Adipocyte (in vitro differentiated cells): ENCODE measurements at places on chromosomes 5 and 9.

DNA sequence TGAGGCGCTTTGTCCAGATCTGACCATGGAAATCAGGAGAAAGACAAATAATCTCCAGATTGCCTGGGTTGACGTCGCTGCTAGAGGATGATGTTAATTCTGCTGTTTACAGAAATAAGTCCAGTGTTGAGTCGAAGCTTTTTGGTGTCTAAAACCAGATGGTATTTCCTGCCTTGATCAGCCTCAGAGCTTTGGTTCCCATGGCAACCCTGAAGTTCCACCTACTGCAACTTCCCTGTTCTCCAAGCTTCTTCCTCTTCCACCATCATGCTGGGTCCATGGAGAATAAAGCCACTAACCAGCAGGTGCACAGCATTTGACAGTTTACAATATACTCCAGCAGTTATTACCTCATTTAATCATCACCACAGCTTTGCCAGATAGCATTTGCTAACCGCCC is 18.0 kb upstream of the GABBR2 start:
- DNase-seq: peak; percentile 7

- DNase-seq: peak; percentile 67
Observed at GRCh38 chr5:144100702-144101101, 69.8 kb downstream of the YIPF5 start.

DNA sequence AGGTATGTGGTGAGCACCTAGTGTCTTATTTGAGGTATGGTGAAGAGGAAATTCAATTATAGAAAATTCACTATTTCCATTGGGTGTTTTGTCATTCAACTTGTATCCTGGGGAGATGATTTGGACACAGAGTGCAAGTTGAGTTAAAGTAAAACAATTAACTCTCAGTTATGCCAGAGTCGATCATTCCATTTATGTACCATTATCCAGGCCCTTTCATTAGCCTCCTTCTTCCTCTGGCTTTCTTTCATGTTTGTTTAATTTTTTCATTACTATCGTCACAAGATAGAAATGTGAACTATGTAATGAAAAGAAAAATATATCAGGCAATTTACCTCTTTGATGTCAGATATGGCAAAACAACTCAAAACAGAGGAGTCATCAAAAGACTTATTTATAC is 1347.2 kb upstream of the NUDT12 start:
- peak; percentile 12 for DNase-seq

GRCh38 chr5:84130006-84130580 is 254.6 kb downstream of the EDIL3 start:
- peak; percentile 70 for DNase-seq

DNA sequence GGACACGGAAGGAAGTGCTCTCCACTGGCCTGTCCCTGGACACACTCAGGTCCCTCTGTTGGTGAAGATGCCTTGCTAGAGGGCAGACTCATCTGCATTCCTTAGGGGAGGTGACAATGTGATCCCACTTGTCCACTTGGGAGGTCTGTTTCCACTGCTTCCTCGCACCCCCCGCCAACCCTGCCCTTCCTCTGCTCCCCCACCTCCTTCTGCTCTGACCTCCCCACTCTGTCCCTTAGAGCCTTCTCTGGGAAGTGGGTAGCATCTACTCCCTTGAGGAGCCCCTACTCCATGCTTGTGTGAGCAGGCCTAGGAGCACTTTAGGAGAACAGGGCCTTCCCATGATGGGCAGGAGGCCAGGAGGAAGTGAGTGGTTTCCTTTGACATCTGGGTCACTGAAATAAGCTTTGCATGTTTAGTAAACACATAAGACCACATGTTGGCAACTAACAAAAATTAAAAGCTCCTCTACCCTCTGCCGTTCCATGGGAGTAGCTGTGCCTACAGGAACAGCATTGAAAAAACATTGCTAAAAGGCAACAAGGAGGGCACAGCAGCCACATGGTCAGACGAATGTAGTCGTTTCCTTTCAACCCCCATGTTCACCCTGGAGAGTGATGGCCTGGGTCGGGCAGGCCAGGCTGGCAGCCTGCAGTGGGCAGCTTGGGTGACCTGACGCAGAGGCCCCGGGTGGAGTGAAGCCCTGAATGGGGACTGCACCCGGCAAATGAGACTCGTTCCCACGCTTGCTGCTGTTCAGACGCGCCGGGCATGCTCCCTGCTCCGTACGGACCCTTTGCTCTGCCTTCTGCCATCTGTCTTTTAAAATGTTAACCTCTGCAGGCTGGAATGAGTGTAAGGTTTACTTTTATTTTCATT is 634.0 kb downstream of the IRX1 start:
- no peak for DNase-seq

DNA sequence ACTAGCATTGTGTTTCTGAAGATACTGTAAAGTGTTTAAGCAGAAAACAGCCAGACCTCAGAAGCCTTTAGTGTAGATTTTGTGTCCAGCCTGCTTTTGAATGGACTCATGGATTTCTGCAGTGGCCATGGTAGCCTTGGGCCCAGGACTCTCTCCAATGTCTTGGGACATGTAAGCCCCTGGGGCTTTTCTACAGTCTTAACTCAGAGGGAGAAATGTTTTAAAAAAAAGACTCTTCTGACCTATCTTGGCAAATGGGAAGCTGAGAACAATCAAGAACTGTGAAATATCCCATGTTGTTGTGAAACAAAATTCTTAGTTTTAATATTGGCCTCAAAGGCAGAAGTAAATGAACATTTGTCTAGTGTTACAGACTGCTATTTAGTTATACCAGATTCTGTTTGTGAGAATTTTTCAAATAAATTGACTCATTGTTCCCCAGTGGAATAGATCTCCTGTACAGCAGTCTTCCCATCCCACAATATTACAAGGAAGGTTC is 112.5 kb upstream of the DMAC1 start:
- DNase-seq: no peak

GRCh38 chr9:128947527-128948301 is at the start of the genes DOLK and NUP188:
DOLK (minus strand) TSS chr9:128947603; CDS start chr9:128947303, 300 bp downstream.
NUP188 (plus strand) TSS chr9:128947699; CDS start chr9:128947720, 21 bp downstream.
- DNase-seq: peak; percentile 98

- no peak for DNase-seq
Observed at GRCh38 chr9:4159696-4160095, 140.2 kb downstream of the GLIS3 start.

- DNase-seq: no peak
Observed at GRCh38 chr9:79382458-79382857, 189.3 kb upstream of the TLE4 start.

DNA sequence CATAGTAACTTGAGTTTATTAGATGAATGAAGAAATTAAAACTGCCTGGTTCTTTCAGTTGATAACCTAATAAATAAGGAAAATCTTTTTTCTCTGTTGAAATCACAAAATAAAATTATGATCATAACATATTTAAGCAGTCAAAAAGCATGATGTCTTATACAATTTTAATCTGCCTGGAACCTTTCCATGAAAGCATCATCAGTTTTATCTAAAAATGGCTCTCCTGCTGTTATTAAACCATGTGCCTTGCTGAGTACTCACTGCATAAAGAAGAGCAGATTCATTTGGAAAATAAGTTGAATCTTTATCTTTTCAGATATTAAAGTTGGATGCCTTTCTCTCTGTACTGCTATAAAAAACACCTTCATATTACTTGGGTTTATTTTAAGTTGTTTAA is 148.8 kb downstream of the SLC24A2 start:
- no peak for DNase-seq

DNA sequence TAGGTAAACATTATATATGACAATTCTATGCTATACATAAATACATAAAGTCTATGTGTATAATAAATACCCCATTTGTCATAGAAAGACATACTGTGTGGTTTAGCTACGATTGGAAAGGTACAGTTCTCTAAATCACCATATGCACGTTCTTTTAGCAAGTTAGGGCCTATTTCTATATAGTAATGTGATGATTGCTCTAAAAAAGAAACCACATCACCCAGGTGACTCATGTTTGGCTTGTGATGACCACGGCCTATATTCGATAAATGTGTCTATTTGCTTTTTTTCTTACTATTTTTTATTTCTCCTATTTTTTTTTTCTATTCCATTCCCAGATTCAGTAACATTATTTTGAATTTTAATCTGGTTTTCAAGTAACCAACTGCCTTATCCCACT is 34.7 kb downstream of the RETREG1 start:
- no peak for DNase-seq

DNA sequence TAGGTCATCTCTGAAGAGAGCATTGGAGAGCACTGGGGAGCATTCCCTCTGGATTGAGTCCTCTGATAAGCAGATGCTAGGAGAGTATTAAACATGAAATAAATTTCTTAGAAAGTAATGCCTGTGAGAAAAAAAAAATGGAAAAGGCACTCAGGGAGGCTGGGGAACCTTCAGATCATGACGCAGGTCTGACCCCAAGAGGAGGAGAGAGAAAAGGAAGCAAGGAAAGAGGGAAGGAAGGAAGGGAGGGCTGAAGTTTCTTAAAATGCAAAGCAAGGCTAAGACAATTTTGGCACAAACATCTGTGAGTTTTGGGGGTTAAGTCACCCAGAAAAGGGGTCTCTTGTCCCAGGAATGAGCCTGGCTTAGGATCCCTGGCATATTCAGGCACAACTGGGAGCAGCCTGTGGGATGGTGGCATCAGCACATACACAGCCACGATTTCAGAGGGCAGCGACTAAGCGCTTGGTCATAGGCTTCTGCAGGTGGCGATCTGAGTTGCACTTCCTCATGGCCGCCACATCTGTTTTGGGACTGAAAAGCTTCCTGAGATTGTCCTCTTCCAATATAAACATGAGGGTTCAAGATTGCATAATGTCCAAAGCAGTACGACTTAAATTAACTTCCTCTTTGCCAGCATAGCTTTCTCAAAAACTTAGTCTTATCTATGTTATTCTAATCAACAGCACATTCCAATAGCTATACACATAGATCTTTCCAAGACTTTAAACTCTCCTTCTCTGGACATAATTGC is 692.7 kb downstream of the DNAH5 start:
- no peak for DNase-seq

GRCh38 chr5:37604290-37604689 is 225.2 kb downstream of the WDR70 start:
- DNase-seq: no peak

- peak; percentile 1 for DNase-seq
Observed at GRCh38 chr5:11719888-11720481, 184.3 kb downstream of the CTNND2 start.

DNA sequence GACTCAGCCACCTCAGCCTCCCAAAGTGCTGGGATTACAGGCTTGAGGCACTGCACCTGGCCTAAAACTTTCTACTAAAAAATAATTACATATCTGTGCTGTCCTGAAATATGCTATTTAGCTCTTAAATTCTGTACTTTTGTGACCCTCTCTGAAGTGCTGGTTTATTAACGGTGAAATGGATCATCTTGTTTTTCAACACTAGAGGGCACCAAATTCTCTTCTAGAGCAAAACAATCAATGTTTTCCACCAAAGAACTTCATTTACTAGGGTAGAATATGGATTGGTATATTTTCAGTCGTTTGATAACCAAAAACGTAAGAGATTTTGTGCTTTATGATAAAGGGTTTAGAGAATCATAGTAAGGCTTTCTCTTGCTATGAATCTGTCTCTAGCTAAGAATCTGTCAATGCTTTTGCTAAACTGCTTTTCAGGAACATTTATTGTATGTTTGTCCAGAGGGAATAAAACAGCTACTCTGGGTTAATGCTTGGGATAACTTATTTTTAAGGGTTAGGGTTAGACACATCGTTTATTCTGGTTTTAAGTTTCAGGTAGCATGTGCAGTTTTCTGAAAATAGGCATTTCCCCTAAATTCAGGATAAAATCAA is 63.6 kb downstream of the RNF180 start:
- peak; percentile 81 for DNase-seq

- DNase-seq: no peak
Observed at GRCh38 chr5:590346-590745, 21.8 kb upstream of the CEP72 start.

DNA sequence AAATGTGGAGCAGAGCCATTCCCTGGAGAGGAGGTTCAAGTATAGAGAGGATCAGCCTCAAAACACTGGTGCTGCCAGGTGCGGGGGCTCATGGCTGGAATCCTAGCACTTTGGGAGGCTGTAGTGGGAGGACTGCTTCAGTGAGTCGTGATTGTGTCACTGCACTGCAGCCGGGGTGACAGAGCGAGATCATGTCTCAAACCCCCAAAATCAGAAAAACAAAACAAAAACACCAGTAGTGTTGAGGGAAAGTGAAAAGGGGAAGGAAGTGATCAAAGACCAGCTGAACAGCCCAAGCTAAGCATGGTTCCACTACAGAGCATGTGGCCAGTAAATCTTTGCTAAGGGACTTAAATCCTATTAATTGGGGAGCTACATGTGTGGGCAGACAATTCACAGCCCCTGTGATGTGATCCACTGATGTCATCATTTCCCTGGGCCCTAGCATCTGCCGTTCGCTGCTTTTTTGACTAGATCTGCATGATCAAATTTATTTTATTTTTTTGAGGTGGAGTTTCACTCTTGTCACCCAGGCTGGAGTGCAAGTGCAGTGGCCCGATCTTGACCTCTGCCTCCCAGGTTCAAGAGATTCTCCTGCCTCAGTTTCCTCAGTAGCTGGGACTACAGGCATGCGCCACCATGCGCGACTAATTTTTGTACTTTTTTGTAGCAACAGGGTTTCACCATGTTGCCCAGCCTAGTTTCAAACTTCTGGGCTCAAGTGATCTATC is 2.7 kb upstream of the PCBD2 start:
- no peak for DNase-seq

DNA sequence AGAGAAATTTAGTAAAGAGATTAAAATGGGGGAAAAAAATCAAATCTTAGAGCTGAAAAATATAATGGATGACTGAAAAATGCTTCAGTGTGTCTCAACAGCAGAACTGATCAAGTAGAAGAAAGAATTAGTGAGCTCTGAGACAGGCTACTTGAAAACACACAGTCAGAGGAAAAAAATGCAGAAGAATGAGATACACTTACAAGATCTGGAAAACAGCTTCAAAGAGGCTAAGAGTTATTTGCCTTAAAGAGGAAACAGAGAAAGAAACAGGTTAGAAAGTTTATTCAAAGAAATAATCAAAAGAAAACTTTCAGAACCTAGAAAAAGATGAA is 70.5 kb upstream of the OR2K2 start:
- DNase-seq: no peak

DNA sequence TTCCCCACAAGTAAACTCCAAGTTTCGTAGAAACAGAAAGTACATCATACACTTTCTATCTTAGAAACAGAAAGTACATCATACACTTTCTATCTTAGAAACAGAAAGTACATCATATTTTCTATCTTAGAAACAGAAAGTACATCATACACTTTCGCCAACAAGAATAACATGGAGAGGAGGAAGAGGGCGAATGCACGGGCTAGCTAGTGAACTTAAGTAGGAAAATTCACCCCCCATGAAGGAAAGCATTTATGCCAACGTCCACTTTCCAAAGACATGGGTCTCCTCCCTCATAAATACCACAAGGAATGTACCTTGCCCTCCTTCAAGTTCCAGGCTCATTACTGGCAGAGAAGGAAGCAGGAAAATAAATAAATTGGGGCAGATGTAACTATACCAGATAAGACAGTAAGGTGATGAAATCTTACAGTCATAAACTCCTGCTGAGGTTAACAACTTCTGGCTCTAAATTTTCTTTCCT is 64.7 kb downstream of the FRMD3 start:
- DNase-seq: peak; percentile 28

- DNase-seq: no peak
Observed at GRCh38 chr9:37986771-37987258, 82.2 kb downstream of the SHB start.

GRCh38 chr5:127871503-127872153 is 168.4 kb downstream of the CCDC192 start:
- DNase-seq: peak; percentile 60

- DNase-seq: no peak
Observed at GRCh38 chr5:179054876-179055275, 5.3 kb upstream of the ZNF354C start.

- DNase-seq: peak; percentile 28
Observed at GRCh38 chr5:127006744-127007143, 23.6 kb downstream of the MARCHF3 start.
